ENCODE measurements at places on chromosomes 13 and 19. TPM values are rescaled to one million over a fixed set of nuclear protein-coding genes. Genes with fewer than 3 reads are reported as not detected.

DNA sequence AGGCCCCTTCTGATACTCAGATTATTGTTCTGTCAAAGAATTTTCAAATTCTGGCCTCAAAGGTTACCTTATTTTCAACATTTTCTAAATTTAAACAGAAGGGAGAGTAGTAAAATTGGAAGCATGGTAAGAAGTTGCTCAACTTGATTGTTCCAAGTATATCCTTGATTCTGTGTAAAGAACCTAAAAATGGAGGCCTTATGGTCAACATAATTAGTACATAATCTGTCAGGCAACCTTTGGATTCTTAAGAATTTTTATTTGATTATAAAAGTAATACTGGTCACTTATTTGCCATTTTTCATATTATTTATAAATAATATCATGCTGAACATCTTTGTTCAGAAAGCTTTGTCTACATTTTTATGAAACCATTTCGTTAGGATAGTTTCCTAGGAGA lies 83.9 kb downstream of the STARD13 start:
- no peak for DNase-seq

GRCh38 chr13:36555151-36555986 lies 118.5 kb upstream of the SERTM1 start:
- DNase-seq = no peak

Gene BICRA
- total RNA-seq = 7.2 TPM

DNA sequence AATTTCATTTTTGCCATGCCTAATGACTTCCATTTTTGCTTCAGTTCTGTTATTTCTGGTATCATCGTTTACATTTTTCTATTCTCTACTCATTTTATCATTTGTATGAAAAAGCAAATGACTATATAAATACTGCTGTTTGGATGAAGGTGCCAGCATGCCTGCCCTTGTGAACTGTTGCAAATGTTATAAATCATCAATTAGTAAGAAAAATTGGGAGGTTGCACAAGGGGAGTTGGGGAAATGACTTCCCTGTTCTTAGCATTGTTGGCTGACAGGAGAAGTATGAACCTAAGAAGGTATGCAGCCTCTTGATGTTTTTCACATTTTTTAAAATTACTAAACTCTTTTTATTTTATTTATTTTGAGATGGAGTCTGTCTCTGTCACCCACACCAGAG lies 15.1 kb downstream of the SAFB start:
- DNase-seq = no peak

GRCh38 chr19:35320065-35320713 lies 8.8 kb upstream of the CD22 start:
- peak; percentile 32 for DNase-seq

DNA sequence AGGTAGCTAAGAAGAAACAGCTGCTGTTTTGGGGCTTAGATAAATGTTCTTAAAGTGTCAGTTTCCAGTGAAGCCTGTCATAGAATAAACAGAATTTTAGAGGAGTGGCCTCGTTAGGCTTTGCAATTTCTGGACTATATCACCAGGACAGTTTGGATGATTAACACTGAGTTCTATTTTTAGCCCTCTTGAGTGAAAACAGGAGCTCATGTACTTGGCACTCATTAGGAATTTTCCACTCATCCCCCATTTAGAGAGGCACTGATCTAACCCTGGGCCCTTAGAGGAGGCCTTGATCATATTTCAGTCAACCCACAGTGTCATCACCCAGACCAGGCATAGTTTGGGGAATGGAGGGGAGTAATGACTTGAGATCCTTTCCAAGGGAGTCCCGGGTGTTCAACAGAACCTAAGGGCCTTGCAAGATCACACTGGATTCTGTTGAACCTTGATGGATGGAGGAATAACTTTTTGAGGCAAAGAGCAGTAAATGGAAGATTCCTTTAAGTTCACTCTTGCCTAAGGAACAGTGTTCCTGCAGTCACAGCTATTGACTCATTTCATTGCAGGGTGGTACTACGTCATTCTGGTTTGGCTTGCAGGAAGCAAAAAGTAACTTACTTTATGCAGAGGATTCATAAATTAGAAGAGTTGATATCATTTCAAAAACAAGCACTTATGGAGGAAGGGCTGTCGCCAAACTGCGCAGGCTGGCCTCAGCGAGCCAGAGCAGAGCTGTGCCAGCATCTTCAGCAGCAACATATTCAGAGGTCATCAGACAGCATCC lies 160.2 kb downstream of the SLC7A1 start:
- DNase-seq = no peak
